Karpas-422 (cell line): ENCODE measurements at places on chromosomes 1 and 21. TPM values are rescaled to one million over a fixed set of nuclear protein-coding genes. Genes with fewer than 3 reads are reported as not detected.

OR2T2 gene
- total RNA-seq: not detected in 2 replicates

VWA5B1 gene
- total RNA-seq: not detected in 2 replicates

MYOCOS gene
- total RNA-seq: not detected in 2 replicates

PTPRU gene
- 1.1 TPM in 1 of 2 replicates, not detected in the other for total RNA-seq

SFN gene
- total RNA-seq: 0.47 and 1.0 TPM in 2 replicates

KCNN3 gene
- total RNA-seq: 50.0 and 68.2 TPM in 2 replicates

OVAAL gene
- total RNA-seq: 3.6 and 4.2 TPM in 2 replicates

OR2W3 gene
- not detected in 2 replicates for total RNA-seq

ITLN2 gene
- total RNA-seq: not detected in 2 replicates

GRCh38 chr1:175415129-175415712 lies 222.6 kb upstream of the KIAA0040 start:
- no peaks in the 10 kb centered on the region for H3K36me3 ChIP-seq
- no peaks in the 10 kb centered on the region for H3K27me3 ChIP-seq
- H3K4me1 ChIP-seq: no peaks in the 10 kb centered on the region
- H3K27ac ChIP-seq: no peak overlapping the region
- no peak overlapping the region for H3K4me3 ChIP-seq

- H3K27ac ChIP-seq: no peak overlapping the region
- DNase-seq: no peak
- no peaks in the 10 kb centered on the region for H3K27me3 ChIP-seq
- no peak overlapping the region for H3K4me3 ChIP-seq
- no peaks in the 10 kb centered on the region for H3K4me1 ChIP-seq
Measured at GRCh38 chr1:77245830-77246229, 26.6 kb upstream of the PIGK start.

DNA sequence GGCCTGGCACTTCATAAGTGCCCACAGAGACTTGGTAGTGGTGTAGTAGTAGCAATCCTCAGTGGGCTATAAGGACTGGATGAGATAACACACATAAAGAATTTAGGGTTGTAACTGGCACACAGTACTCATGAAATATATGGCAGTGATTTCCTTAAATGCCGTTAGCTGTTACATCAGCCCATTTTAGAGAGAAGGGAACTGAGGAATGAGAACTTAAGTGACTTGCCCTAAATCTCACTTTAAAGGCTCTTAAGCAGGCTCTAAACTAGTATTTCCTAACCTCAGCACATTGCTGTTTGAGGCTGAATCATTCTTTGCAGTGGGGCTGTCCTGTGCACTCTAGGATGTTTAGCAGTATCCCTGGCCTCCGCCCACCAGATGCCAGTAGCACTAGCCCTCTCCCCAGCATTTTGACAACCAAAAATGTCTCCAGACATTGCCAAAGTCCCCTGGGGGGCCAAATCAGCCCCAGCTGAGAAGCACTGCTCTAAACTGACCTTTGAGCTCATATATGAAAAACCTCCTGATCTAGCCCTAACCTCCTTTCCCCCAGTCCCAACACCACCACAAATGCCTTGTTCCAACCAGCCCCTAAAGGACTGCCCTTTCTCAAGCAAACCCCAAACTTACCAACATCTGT lies 11.6 kb downstream of the CAMK2N1 start:
- no peaks in the 10 kb centered on the region for H3K36me3 ChIP-seq
- no peak overlapping the region for H3K4me3 ChIP-seq
- H3K27ac ChIP-seq: no peak overlapping the region

DNA sequence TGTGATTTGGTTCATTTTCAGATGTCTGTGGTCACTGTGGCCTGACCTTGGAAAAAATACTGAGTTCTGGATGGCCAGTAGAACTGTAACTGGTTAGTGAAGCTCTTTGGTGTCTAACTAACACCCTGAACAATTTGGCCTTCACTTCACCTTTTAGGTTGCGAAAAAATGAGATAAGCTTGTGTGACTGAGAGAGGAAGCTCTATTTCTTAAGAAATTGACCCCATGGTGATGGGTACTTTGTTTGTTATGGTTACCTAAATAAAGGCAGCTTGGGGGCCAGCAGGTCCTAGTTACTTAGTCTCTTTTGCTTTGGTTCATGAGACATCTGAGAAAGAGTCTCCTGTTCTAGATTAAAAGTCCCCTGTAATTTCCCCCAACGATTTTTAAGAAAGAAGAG lies 181.6 kb downstream of the ZNF326 start:
- no peak for DNase-seq
- no peaks in the 10 kb centered on the region for H3K27me3 ChIP-seq
- H3K36me3 ChIP-seq: no peaks in the 10 kb centered on the region
- H3K27ac ChIP-seq: no peak overlapping the region
- H3K4me1 ChIP-seq: no peaks in the 10 kb centered on the region

GRCh38 chr1:225846331-225847310 lies 35.6 kb downstream of the TMEM63A start:
- H3K4me3 ChIP-seq: no peak overlapping the region
- H3K4me1 ChIP-seq: peaks cover 17% of the 10 kb centered on the region
- no peaks in the 10 kb centered on the region for H3K27me3 ChIP-seq
- H3K36me3 ChIP-seq: no peaks in the 10 kb centered on the region
- no peak for DNase-seq

DNA sequence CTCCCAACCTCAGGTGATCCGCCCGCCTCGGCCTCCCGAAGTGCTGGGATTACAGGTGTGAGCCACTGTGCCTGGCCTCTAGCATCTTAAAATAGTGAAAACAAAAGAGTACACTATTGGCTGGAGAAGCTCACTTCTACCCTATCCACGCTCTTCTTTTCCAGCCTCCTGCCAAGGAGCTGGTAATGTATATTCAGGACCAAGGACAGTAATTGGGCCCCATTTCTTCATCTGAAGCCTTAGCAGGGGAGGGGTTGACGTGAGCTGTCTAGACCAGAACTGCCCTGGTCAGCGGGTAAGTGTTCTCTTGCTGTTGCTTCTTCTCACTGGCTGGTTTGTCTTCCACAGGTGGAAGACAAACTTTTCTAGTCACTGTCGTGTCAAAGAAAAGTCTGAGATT lies 70.2 kb downstream of the DNM3 start:
- H3K4me3 ChIP-seq: no peak overlapping the region
- no peaks in the 10 kb centered on the region for H3K36me3 ChIP-seq
- H3K4me1 ChIP-seq: no peaks in the 10 kb centered on the region
- no peaks in the 10 kb centered on the region for H3K27me3 ChIP-seq
- no peak for DNase-seq

GRCh38 chr1:119631086-119631432 lies 17.0 kb downstream of the ZNF697 start:
- H3K4me3 ChIP-seq: no peak overlapping the region
- H3K36me3 ChIP-seq: no peaks in the 10 kb centered on the region
- H3K27me3 ChIP-seq: no peaks in the 10 kb centered on the region
- DNase-seq: no peak
- no peak overlapping the region for H3K27ac ChIP-seq
- H3K4me1 ChIP-seq: no peaks in the 10 kb centered on the region

DNA sequence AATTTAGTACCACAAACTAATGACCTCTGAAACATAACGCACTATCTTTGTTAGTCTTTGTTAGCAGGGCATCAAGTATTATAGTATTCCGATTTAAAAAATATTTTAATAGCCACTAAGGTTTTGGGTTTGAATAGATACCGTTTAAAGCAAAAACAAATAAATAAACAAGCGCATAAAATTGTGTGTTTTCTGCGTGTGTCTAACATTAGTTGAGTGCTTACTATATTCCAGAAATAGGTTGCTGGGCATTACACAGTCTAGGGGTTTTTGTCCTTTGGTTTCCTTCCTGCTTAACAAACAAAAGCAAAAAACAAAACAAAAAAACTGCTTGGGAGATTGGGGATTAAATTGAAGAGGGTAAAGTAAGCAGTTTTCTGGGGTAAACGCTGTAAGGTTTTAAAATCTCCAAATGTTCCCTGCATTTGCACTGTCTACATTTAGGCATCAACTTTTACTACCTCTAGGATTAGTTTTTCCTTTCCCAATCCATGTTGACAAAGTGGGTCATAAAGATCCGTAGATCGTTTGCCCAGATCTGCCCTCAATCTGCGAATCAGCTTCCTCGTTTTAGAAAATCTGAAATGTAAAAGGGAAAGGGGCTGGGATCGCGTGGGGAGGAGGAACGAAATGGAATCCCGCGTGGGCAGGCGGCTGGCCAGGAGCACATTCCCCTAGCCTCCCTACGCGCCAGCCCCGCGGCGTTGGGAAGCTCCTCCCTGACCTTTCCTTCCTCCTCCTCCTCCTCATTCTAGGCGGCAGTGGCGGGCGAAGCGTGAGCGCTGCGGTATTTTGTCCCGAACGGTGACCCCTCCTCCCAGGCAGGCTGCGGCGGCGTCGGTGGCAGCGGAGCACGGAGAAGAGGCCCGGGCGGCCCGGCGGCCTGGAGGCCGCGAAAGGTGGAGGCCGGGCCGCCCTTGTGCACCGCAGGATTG lies at the start of gene KCTD3:
TSS of gene KCTD3 (plus strand) at position 749 of the 935 bp plus-strand sequence. CDS start 382 bp downstream, outside the sequence.
- DNase-seq: no peak
- no peak within 1 kb of the TSS for H3K27ac ChIP-seq
- H3K36me3 ChIP-seq: no peaks in the 10 kb centered on the region
- H3K27me3 ChIP-seq: no peaks in the 10 kb centered on the region
- H3K4me3 ChIP-seq: no peak within 1 kb of the TSS

DNA sequence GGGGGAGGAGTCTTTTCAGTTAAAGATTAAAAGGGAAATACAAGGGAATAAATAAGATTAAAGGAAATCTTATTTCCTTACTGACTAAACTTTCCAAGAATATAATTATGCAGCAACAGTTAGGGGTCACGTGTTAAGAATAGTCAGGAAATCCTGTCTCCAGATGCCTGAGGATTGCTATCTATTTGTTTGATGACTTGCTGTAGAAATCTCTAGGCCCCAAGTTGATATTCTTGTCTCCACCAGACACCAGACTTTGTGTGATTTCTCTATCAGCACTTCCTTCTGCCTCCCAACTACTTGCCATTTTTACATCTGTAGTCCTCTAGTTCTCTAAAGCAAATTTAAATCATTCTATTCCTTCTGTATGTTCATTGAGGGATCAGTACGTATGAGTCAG lies 77.5 kb downstream of the RPAP2 start:
- no peaks in the 10 kb centered on the region for H3K4me1 ChIP-seq
- no peak overlapping the region for H3K4me3 ChIP-seq
- no peak for DNase-seq
- H3K27ac ChIP-seq: no peak overlapping the region
- peaks cover 7% of the 10 kb centered on the region for H3K36me3 ChIP-seq
- no peaks in the 10 kb centered on the region for H3K27me3 ChIP-seq

GRCh38 chr1:110593902-110594301 lies 12.3 kb downstream of the KCNA2 start:
- no peaks in the 10 kb centered on the region for H3K27me3 ChIP-seq
- H3K4me1 ChIP-seq: peaks cover 16% of the 10 kb centered on the region
- H3K27ac ChIP-seq: no peak overlapping the region
- no peak for DNase-seq
- H3K36me3 ChIP-seq: no peaks in the 10 kb centered on the region
- H3K4me3 ChIP-seq: no peak overlapping the region

DNA sequence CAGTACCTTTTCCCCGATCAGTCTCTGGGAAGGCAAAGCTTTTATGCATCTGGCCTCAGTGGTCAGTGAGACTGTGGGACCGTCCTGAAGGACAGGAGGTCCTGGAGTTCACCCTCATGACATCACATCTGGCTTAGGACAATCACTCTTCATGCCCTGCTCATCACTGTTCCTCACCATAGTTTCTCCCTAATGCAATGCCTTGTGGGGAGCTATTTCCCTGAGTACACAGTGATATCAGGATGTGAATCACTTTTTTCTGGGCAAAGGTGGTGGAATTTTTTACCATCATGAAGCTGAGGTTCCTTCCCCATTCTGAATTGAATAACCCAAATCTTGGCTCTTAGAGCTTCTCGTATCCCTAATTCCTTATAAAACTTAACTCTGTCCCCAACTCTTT lies 34.8 kb upstream of the CFAP126 start:
- H3K36me3 ChIP-seq: no peaks in the 10 kb centered on the region
- H3K4me1 ChIP-seq: peaks cover 12% of the 10 kb centered on the region
- H3K27ac ChIP-seq: no peak overlapping the region
- H3K27me3 ChIP-seq: no peaks in the 10 kb centered on the region
- DNase-seq: no peak

DNA sequence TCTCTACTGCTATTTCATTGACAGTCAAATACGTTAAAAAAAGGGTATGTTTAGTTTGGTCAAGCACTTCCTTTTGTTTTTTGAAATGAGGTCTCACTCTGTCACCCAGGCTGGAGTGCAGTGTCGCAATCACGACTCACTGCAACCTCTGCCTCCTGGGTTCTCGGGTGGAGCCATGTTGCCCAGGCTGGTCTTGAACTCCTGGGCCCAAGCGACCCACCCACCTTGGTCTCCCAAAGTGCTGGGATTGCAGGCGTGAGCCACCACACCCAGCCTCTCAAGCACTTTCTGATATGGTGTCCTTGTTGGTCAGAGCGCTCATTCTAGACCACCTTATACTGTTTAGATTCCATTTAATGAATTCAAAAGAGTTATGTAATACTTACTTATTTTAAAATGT lies 20.9 kb upstream of the RHBDL2 start:
- H3K36me3 ChIP-seq: no peaks in the 10 kb centered on the region
- no peaks in the 10 kb centered on the region for H3K4me1 ChIP-seq
- DNase-seq: no peak
- no peak overlapping the region for H3K27ac ChIP-seq

GRCh38 chr1:221919341-221919740 lies 177.5 kb upstream of the DUSP10 start:
- H3K36me3 ChIP-seq: no peaks in the 10 kb centered on the region
- no peak overlapping the region for H3K27ac ChIP-seq
- no peak overlapping the region for H3K4me3 ChIP-seq
- DNase-seq: no peak

DNA sequence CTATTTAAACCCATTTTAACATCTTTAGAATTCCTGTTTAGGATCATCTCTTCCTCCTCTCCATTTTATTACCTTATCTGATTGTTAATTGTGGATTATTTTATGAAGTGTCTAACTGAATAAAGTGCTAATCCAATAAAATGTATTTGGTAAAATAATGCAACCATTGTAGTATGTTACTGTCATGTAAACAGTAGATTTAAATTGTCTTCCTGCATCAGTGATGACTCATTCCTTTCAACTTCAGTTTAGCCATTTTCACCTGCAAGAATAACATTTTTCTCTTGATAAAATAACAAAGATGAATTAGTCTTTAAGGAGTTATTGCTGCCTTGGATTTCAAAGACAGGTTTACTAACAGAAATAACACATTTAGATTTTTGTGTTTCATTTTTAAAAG lies 5.4 kb downstream of the PPP2R5A start:
- DNase-seq: no peak
- peak overlapping the region; percentile 38; the same call in 1 of the 2 replicates for H3K27ac ChIP-seq
- no peaks in the 10 kb centered on the region for H3K36me3 ChIP-seq
- H3K4me1 ChIP-seq: peaks cover 63% of the 10 kb centered on the region
- H3K4me3 ChIP-seq: no peak overlapping the region
- no peaks in the 10 kb centered on the region for H3K27me3 ChIP-seq

DNA sequence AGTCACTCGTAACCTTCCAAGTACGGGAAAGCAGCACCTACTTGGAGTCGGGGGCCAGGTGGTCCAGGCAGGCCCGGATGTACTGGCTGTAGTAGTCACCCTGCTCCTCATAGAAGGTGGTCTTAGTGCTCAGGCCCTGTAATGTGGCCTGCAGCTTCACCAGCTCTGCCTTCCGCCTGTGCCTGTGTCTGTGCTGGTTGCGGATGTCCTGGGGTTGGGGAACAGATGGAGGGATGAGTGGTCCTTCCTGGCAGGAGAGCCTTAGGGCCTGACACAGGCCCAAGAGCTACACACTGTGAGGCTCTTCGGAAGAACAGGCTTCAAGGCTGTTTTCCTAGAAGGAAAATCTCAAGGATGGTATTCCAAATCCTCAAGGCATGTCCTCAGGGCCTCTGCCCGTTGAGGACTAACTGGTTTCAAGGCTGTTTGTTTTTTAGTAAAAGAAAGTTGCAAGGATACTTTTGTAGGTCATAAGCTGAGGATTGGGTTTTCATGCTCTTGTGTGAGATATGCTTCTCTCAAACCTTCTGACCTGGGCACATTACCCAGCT lies 28.4 kb upstream of the MEF2D start:
- no peak for DNase-seq
- no peak overlapping the region for H3K27ac ChIP-seq
- no peaks in the 10 kb centered on the region for H3K27me3 ChIP-seq
